ENCODE measurements at places on chromosomes 2 and 18.

GRCh38 chr2:136932700-136933099 is 167.4 kb downstream of the THSD7B start:
- DNase-seq = no peak

GRCh38 chr2:60498816-60499429 is 54.5 kb downstream of the BCL11A start:
- no peak for DNase-seq

DNA sequence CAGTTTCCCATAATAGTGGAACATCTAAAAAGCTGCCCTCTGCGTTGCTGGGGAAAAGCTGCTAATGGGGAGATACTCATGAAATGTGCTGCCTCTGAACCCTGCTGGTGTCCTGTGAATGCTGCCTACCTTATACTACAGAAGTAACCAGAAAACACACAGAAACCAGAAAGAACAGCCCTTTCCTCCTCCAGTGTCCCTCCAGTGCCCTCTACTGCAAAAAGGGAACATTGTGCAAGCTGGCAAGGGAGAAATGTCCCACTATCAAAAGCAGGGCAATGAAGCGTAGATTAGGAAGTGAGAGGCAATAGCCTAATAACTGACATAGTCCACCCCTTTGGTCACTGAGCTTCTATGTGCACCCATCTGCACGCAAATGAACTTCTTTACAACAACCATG is 162.7 kb upstream of the ETAA1 start:
- no peak for DNase-seq

- no peak for DNase-seq
Measured at GRCh38 chr2:72003796-72004195, 143.9 kb downstream of the CYP26B1 start.

DNA sequence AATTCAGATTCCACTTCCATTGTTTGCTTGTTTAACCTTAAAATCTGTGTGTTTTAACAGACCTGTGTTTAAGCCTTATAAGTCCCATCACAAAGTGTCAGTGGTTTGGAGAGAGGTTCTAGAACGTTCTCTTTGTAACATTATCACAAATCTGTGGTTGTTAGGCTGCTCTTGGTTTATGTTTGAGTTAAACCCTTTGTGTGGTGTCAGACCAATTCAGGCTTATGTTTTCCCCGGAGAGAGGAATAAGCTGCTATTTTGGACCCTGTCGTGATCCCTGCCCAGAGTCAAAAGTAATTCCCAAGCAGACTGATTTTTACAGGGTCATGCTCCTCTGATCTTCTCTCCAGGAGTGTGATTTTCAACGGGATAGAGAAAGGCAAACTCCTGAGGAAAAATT is 43.8 kb upstream of the LTBP1 start:
- no peak for DNase-seq

DNA sequence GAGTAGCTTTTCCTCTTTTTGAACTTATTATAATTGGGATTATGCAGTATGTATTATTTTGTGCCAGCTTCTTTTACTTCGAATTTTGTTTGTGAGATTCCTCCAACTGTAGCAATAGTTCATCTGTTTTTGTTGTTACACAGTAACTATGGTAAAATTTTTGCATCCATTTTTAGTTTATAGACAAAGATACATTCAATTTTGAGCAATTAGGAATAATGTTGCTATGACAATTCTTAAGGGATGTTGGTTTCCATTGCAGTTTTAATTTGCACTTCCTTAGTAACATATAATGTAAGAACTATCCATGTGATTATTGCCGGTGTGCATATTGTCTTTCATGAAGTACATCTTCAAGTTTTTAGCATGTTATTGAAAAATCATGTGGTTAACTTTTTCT is 20.7 kb downstream of the CCDC102B start:
- no peak for DNase-seq

DNA sequence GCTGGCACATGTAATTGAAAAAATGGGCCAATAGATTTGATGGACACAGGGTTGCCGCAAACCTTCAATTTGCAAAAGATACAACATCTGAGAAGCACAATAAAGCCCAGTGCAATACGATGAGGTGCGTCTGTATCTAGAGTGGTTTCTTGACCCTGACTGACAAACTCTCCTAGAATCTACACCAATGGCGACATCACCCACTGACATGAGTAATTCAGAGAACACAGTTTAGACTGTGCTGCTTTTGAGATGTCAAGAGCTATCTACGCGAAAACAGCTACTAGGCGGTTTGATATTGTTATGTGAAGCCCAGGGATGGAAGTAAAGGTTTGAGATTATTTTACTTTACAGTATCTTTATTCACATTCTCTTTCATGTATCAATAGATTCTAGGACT is 104.9 kb downstream of the EIPR1 start:
- DNase-seq = no peak

GRCh38 chr2:225270053-225270452 is 129.5 kb upstream of the NYAP2 start:
- no peak for DNase-seq

DNA sequence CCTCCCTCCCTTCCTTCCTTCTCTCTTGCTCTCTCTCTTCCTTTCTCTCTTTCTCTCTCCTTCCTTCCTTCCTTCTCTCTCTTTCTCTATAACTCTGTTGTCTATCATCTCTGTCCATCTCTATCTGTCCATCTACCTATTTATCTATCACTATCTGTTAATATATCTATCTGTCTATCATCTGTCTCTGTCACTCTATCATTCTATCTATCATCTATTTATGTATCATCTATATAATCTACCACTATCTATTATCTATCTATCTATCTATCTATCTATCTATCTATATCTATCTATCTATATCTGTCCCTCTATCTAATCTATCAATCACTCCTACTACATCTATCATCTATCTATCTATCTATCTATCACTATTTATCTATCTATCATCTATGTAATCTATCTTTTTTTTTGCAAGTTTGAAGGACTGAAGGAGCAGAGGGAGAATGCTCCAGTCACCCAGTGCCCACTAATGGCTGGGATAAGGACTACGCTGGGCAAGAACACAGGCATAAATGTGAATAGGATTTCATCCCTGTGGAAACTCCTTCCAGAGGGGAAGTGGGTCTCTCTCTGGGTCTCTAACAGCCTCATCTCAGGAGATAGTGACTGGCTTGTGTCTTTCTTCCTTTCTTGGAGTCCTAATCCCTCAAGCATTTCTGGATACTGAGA is 427.0 kb downstream of the LPIN1 start:
- no peak for DNase-seq

GRCh38 chr2:198591586-198591985 is 787.2 kb downstream of the PLCL1 start:
- no peak for DNase-seq

GRCh38 chr18:22674272-22674671 is 256.6 kb upstream of the CTAGE1 start:
- DNase-seq = no peak

DNA sequence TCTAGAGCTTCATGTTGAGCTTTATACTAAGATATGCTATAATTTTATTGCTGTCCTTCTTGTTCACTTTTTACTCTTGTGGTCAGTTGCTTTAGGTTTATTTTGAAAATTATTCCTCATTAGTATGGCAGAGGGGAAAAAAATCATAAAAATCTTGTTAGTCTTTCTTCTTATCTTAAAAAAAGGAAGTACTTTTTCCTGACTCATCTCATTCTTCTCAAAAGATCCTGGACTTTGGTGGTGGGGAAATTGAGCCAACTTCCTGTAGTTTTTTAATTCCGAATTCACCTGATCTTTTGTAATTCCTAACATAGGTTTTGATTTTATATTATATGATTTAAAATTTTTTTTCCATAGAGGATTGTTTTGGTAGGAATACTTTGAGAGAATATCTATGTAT is 3.8 kb downstream of the SLC4A1AP start:
- no peak for DNase-seq

DNA sequence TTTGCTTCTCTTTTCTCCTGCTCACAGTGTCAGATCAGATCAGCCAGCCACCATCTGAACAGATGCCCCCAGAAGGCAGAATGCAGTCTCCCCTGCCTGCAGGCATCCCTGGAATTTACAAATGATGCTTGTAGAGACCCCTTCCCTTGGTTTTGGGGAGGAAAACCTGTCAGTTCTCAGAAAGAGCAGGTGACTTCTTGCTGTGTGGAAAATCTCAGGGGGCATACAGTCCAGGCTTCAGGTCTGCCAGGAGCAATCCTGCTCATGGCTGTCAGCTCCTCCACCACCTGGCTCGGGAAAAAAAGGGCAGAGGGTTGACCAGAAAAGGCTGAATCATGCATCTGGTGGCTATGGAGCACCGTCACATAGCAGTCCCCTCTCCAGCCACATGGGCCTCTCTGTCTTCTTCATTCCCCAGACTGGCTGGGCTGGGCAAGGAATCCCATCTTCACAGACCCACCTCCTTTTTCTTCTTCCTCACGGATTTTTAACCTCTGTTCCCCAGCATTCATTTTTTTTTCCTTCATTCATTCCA is 107.0 kb downstream of the KCNF1 start:
- DNase-seq = no peak
